ENCODE measurements at places on chromosomes 4 and X. TPM values are rescaled to one million over a fixed set of nuclear protein-coding genes. Genes with fewer than 3 reads are reported as not detected.

The MAB21L2 gene
- total RNA-seq = 9.4 TPM

The LAMP2 gene
- 75.1 TPM for total RNA-seq

The HHIP gene
- 5.5 TPM for total RNA-seq

The TLR3 gene
- 23.6 TPM for total RNA-seq

The FMR1NB gene
- total RNA-seq = not detected

The ATOH1 gene
- 75.1 TPM for total RNA-seq

The DRD5 gene
- total RNA-seq = not detected

The TMEM144 gene
- total RNA-seq = 32.4 TPM

The NPFFR2 gene
- not detected for total RNA-seq

- DNase-seq = no peak
Measured at GRCh38 chr4:121191361-121191760, 27.2 kb upstream of the TNIP3 start.

GRCh38 chr4:113815826-113816225 is 54.3 kb upstream of the CAMK2D start:
- DNase-seq = no peak

DNA sequence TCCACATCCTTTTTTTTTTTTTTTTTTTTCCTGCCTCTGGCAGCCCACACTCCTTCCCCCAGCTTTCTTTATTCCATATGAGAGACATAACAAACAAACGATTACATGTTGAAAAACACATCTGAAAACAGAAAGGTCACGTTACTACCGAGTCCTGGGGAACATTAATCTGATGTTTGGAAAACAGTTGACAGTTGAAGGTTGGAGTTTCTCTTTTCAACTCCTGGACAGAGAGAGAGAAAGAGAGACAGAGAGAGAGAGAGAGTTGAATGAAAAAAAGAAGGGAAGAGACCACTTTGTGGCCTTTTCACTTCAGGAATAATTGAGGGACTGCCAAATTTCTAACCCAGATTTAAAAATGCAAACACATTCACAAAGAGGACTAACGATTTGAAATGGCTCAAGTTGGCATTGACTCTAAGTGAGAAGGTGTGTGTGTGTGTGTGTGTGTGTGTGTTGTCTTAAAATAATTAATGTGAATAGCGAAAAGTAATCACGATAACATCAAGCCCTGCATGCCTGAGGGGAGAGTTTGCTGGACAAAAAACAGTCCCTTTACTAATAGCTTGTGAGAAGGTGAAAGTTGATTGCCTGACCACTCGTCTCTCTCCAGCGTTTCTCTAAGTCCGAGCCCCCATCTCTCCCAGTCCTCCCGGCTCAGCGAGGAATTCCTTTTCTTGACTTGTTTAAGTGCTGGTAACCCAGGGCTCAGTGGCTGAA is 67.3 kb downstream of the FBXO8 start:
- no peak for DNase-seq

- no peak for DNase-seq
Measured at GRCh38 chr4:40419231-40419912, 84.2 kb downstream of the CHRNA9 start.

GRCh38 chr4:12747154-12747553 is 737.0 kb downstream of the RAB28 start:
- DNase-seq = no peak

GRCh38 chr4:104860238-104861123 is 286.2 kb upstream of the TET2 start:
- DNase-seq = no peak

- no peak for DNase-seq
Measured at GRCh38 chrX:152428120-152428519, 23.0 kb downstream of the GABRA3 start.

DNA sequence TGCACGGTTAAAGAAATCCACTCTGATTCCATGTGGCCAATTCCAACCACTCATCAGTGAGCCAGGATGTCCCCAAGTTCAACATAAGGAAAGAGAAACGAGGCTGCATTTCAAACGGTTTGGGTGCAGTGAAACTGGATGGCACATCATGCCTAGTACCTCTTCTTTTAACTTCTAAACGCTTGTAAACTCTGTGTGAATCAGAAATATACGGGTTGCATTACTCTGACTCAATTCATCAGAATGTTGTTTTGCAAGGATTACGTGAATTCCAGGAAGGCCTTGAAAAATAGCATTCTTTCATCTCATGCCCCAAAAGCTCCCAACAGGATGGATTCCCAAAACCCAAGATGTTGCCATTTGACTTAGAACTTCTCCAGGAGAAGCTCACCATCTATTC is 270.4 kb downstream of the LDB2 start:
- no peak for DNase-seq

DNA sequence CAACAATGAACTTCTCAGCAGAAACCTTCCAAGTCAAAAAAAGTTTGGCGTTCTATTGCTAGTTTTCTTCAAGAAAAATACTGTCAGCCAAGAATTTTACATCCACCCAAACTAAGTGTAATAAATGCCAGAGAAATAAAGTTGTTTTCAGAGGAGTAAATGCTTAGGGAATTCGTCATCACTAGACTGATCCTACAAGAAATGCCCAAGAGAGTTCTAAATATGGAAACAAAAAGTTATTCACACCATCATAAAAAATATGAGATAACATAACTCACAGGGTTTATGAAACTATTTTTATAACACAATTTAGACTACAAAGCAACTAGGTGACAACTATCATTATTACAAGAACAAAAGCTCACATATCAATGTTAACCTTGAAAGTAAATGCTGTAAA is 259.5 kb upstream of the GABRA2 start:
- DNase-seq = no peak

DNA sequence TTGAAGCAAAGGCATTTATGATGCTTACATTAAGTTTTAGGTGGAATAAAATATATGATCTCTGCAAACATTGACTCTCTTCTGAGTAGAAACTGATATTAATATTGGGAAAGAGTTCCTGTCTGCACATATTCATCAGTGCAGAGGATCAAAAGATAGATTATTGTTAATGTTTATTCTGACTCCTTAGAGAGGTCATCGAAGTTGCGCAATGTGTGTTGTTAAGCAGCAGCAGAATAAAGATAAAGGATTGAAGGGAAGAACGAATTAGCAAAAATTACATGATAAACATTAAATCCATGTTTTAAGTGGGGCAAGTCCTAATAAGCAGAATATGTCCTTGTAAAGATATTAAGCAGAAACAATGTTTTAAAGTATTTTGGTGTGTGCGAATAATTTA is 72.6 kb upstream of the MBNL3 start:
- no peak for DNase-seq

GRCh38 chrX:134764202-134764785 is 106.0 kb upstream of the PLAC1 start:
- no peak for DNase-seq

DNA sequence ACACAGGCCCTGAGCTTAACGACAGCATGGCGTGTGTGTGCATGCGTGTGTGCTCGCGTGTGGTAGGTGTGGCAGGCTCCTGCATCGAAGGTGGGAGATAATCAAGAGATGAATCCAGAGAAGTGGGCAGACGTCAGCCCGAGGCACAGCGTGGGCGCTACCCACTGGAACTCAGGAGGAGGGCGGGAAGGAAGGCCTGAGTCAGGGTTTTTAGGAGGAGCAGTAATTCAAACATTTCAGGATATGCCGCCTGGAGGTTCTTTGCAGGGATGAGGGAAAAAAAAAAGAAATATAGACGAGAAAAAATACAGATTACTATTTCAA is 66.3 kb upstream of the STX18 start:
- DNase-seq = no peak

- DNase-seq = no peak
Measured at GRCh38 chr4:9947168-9948062, 73.9 kb downstream of the SLC2A9 start.

DNA sequence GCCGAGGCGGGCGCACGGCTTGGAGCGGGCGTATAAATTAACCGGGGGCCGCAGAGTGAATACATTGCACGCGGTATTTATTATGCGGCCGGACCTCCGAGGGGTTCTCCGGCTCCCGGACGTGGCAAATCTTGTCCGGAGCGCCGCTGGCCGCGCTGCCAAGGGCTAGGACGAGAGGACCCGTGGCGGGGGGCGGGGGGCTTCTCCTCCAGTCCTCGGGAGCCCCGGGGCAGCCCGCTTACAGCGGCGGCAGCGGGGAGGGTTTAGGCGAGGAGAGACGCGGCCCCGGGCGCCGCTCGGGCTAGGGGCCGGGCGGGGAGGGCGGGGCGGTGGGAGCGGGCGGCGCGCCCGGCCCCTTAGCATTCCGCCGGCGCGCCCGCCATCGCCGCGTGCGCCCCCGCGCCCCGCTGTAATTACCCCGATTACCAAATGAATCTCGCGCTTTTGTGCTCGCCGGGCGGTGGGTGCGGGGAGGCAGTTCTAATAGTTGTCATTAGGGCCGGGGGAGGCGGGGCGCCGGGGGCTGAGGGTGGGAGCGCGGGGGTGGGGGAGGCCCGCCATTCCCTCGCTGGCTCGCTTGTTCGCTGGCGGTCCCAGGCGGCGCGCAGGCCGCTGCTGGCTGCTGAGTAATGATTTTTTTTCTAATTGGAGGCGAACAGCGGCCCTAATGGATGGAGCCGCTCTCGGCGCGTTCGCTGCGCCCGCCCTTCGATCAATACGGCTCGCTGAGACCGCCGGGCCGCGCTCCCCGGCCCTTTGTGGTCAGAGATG is 276.6 kb downstream of the BCOR start:
- no peak for DNase-seq

DNA sequence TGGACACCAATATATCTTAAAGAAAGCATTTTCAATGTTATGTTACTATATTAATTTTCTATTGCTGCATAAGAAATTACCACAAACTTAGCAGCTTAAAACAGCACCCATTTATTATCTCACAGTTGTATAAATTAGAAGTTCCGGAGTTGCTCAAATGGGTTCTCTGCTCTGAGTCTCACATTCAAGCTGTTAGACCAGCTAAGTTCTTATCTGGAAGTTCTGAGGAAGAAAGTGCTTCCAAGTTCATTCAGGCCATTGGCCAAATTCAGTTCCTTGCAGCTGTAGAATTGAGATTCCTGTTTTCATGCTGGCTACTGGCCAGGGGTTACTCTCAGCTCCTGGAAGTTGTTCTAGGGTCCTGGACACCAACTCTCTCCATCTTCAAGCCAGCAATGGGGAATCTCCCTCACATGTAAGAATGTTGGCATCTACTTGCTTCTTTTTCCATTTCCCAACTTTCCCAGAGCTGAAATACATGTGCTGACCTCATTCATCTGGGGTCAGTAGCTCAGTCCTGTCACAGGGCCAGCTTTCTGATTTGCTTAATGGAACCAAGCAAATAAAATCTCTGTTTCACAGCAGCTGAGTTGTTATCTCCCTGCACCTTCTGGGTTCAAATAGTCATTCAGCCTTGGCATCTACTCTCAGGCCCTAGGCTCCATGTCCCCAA is 99.6 kb upstream of the INTU start:
- DNase-seq = peak; percentile 40

DNA sequence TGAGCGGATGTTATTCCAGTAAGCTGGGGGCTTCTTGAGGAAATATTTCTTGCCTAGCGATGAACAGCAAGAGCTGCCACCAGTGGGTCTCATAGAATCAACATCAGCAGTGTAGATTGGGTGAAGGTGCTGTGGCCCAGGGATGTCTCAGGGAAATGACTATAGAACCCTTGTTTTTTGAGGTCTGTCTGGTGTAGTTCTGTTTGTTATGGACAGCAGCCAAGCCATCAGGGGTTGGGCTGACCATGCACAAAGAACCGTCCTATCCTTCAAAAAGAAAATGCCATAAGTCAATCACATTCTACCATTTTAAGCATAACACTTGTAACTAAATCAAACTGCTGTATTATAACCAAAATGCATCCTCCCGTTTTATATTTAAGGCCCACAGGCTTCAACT is 17.3 kb upstream of the C1GALT1C1 start:
- DNase-seq = no peak

GRCh38 chrX:13167481-13168231 is 123.2 kb upstream of the FAM9C start:
- DNase-seq = no peak

DNA sequence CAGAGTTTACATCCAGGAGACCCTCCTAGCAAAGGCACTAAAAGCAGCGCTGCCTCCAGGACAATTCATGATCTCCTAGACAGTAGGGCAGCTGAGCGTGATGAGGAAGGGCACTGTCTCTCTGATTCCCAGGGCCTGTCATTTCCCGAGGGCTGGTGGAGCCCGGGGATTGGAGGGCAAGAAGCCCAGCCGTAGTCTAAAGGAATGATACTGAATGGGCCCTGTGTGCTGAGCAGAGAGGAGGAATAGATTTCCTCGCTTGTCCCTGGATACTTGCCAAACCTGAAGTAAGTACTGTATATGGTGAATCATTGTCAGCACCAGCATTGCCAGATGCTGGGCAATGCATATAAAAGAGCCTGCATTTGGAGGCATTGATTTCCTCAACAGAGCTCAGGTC is 88.0 kb upstream of the SLITRK2 start:
- DNase-seq = no peak

- no peak for DNase-seq
Measured at GRCh38 chr4:152729466-152729865, 49.7 kb upstream of the TMEM154 start.

DNA sequence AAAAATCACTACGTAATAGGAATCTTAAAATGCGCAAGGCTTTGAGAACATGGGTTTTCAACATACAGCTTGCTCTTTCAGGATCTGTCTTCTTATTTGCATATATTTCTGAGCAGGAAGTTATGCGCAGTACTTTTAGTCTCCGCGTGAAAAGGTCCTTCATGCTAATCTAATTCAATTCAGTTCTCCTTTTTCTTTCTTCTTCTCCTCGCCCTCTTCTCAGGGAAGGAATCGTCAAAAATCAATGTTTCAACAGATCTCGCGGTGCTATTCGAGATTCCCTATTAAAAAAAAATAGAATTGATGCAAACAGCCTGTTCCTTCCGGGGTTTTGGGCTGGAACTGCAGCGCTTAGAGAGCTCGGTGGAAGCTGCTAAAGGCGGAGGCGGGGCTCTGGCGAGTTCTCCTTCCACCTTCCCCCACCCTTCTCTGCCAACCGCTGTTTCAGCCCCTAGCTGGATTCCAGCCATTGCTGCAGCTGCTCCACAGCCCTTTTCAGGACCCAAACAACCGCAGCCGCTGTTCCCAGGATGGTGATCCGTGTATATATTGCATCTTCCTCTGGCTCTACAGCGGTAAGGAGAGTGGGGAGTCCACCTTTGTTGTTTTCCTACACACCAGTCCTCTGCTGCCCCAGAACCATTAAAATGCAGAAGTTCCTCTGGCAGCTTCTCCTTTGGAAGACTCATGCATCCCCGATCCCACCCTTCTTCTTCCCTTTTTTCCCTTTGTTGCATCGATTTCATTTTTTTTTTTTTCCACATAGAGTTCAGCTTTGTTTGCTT is at the start of the genes HMGN5 and SH3BGRL:
Gene HMGN5, minus strand, starts transcription at position 243 of the 785 bp plus-strand sequence. CDS start 80,364 bp downstream, outside the sequence.
Gene SH3BGRL, plus strand, starts transcription at position 432 of the 785 bp plus-strand sequence. Its CDS starts 99 bp downstream, at position 531.
- DNase-seq = peak; percentile 87

- DNase-seq = no peak
Measured at GRCh38 chr4:141246243-141246642, 25.5 kb downstream of the ZNF330 start.

All from mucosa of descending colon (tissue), 3 donors.